ENCODE measurements at places on chromosomes 4 and X.

GRCh38 chr4:8773124-8773931 is 98.3 kb downstream of the HMX1 start:
- DNase-seq, result no peak

- peak; percentile 73 for DNase-seq
Measured at GRCh38 chr4:52983563-52984303, 121.6 kb downstream of the RASL11B start.

DNA sequence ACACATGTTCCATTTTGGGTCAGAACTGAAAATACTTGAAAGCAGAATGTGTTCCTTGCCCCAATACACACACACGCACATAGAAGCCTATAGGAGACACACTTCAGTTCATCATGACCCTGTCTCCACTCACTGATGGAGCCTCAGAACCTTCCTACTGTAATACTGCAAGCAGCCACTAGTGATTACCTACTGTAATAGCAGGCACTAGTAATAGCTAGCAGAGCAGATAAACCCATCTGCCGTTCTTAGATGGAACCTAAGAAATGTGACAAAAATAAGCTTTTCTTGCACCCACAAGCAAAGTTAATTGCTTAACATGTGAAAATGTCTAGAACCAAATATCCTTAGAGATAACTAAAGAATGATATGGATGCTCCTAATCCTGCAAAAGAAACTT is 13.6 kb downstream of the AMTN start:
- DNase-seq, result no peak

GRCh38 chr4:8906991-8907595 is 35.5 kb upstream of the HMX1 start:
- no peak for DNase-seq

DNA sequence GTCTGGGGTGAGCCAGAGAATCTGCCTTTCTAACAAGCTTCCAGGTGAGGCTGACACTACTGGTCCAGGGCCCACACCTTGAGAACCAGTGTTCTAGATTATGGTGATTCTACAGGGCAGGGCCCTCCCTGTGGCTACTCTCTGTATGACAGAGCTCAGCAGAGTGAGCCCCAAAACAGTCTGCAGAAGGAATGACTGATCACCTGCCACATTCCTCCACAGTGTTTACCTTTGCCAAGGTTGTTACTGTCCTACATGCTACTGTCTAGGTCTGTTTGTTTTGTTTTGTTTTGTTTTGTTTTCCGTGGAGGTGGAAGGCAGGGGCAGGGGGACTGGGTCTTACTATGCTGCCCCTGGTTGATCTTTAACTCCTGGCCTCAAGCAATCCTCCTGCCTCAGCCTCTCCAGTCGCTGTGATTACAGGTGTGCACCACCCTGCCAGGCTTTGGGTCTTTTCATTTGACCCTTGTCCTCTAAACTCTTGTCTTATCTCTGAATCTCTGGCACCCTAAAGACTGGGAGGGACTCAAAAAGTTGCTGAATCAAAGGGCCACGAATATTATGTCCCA is 45.1 kb downstream of the MAP7D2 start:
- DNase-seq, result no peak

- DNase-seq, result no peak
Measured at GRCh38 chr4:64430933-64431332, 21.7 kb upstream of the TECRL start.

DNA sequence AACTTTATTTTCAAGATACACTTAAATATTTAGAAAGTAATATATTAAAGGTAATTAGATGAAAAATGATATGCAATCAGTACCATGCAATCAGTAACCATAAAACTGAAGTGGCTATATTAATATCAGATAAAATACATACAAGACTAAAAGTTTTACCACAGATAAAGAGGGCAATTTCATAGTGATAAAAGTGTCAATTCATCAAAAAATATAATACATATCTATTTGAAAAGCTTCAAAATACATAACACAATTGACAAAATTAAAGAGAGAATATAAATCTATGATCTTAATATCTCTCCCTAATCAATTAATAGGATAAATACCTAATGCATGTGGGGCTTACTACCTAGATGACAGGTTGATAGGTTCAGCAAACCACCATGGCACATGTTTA is 105.5 kb downstream of the SOWAHB start:
- DNase-seq, result no peak

DNA sequence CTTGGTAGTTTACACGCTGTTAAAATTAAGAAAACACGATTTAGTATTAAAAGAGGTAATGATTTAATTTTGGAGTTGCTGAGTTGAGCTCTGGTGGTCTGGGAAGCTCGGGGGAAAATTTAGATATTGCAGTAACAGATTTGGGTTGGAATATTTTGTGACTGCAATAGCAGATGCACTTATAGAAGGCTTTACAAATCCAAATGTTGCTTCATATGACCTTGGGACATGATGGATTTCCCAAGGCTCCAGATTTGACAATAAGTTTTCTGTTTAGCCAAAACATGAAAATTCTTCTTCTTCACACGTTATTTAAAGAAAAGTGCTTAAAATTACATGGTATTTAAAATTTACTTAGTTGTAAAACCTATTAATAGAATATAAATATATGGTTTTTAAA is 302.0 kb downstream of the SPRY1 start:
- no peak for DNase-seq

DNA sequence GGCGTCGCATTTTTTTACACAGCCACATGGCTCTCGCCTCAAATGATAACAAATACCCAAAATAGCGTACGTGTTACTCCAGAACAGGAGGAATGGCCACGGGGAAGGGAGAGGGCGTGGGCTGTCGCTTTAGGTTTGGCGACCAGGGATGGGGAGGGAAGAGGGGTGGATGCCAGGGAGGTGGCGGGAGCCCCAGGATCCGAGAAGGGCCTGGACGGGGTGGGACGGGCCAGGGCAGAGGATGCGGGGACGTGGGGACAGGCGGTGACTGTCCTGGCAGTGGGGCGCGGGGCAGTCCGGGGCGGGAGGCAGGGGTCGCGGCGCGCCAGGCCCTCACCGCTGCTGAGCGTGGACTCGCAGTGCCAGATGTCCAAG is 631 bp downstream of the TMEM47 start:
- no peak for DNase-seq

DNA sequence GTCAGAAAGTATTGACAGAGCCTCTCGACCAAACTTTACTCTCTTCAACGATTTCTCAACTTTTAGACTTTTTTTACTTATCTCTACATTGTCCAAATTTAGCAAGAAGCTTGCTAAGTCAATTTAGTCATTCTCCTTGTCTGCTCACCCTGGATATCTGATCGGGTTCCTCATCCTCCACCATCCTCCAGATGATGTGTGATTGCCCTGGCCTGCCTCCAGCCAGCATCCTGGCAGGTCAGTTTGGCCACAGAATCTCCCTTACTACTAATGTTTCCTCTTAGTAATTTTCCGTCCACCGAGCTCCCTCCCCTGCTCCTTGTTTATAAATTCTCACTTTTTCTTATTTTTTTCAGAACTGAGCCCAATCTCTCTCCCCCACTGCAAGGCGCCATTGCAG is 167.9 kb upstream of the ZFP42 start:
- no peak for DNase-seq

DNA sequence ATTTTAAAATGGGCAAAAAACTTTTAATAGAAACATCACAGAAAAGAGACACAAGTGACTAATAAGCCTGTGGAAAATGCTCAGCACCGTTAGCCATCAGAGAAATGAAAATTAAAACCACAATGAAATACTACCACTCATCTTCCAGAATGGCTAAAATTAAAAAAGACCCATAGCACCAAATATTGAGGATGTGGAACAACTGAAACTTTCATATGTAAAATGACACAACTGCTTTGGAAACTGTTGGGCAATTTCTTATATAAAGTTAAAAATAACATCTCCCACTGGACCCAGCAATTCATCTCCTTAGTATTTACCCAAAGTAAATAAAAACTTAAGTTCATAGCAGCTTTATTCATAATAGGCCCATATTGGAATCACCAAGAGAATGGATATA is 94.2 kb downstream of the TENM3 start:
- no peak for DNase-seq

DNA sequence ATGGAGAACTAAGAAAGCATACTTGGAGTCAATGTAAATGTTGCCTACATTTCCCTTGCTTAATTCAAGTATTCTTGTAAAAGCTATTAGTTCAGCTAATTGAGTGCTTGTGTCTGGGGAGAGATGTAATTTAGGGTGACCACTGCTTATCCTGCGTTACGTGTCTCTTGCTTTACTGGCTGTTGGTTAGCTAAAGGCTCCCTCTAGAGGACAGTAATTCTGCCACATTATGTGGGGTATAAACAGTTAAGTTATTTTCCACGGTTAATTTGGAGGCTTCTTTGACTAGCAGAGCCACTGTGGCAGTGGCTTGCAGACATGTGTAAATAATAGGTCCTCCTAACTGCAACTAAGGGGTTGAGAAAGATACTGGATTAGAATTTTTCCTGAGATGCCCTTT is 25.3 kb upstream of the NAF1 start:
- no peak for DNase-seq

DNA sequence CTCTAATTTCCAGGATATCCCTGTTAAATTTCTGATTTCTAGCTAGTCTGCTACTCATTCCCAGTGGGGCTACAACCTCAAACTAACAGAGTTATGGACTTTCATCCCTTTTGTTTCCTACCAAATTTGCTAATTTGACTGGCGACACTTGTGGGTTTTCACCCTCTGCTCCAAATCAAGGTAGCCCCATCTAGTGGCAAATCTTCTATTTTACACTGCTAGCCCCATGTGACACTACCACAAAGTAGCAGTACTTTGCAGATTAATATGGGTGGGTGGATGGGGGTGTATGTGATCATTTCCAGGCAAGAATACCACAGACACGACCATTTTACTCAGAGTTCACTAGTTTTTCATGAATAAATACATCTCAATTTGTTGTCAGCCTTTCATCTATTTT is 150.3 kb downstream of the MSL3 start:
- no peak for DNase-seq

GRCh38 chr4:60926624-60927023 is 273.5 kb upstream of the ADGRL3 start:
- DNase-seq, result no peak

DNA sequence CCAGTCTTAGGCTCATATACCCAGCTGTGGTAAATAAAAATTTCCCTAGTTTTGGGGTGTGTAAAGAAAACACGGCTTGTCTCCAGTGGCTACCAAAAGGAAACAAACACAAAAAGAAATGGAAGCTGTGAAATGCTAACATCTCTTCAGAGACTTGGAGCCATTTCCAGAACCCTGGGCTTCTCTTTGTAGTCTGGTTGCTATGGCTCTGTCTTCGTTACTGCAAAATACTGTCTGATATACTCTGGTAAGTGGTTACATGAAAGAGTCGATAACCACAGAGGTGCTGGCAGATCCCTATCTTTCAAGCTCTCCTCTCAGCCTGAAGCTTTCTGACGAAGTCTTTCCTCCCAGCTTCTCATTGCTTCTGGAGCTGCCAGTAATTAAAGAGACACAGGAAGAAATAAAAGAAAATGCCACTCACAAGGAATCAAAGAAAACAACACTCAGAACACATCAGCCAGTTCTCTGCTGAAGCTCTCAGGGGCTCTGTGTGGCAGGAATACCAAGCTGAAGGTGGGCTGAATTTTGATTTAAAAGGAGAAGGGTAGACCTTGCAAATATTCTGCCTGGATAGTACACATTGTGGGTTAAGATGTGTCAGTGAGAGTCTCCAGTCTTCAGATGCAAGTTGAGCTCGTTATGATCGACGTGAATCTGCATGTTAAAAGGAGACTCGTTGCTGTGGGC is 107.6 kb upstream of the FAM9C start:
- DNase-seq, result no peak

DNA sequence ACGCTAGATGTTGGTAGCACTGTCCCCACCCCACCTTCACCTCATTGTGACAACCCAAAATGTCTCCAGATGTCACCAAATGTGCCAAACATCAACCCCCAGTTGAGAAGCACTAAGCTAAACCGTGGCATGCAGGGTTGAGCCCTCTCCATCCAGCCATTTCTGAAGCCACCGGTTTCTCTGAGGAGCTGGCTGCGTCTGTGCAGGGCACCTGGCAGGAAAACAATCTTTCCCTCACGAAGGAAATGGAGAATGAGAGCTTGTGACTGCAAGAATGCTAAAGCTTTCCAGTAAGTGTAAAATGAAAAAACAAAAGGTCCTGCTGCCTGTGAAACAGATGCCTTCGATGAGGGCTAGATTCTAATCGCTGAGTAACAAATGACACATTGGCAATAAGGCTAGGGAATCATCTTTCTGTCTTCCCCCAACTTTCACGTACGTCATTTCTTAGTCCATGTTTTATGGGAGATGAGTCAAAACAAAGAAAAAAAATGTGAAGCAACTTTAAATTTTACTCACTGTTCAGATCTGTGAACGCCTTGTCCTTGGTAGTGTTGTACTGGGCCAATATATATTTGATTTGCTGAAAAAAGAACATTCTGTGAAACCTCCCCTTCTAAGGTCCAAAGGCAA is 59.9 kb downstream of the PROM1 start:
- no peak for DNase-seq

DNA sequence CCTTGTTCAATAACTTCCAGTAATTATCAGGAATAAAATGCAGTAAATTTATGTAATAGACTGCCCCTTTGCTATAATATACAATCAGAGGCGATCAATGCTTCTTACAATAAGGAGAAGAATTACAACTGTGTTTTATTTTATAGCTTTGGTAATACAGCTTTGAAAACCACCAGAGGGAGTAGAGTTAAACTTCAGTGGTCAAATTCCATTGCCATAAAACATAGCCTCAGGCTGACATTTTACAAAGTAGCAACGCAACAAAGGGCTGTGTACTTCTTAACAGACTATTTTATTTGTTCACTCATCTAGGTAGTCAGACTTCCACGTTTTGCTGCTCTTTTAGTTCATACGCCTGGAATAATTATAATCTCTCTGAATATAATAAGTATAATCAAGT is 58.5 kb downstream of the TEX13C start:
- DNase-seq, result peak; percentile 26

DNA sequence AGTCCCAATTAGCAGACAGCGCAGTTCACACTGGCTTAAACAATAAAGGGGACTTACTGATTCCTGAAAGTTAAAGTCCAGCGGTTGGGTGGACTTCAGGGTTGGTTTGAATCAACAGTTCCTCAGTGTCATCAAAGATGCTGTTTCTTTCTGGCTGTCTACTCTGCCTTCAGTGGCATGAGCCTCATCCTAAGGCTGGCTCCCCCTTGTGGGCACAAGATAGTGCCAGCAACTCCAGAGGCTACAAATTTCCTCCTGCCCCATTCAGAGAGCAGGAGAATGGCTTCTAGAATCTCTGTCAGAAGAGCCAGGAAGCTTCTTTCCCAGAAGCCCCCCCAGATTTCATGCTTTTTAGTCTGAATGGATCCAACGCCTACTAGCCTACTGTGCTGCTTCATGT is 82.4 kb upstream of the MTM1 start:
- DNase-seq, result no peak

DNA sequence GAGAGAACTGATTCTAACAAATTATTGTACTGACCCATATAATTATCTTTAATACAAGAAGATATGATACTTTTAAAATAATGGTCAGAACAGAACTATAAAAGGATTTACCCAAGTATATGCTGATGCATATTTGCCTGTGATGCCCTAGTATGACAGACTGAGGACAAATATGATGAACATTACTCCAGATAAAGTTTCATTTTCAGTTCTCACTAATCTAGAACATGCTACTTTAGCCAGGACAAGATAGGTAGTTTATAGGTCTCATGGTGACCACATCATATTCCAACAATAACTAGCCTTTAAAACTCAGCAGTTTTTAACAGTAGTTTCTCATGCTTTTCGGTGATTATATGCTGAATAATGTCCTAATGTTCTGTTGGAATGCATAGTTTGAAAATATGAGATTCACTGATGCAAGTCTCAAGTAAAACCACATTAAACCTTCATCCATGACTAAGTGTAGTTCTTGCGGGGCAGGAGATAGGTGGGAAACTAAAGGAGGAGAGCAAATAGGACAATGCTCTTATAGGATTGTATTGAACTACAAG is 295.2 kb upstream of the AGA start:
- no peak for DNase-seq

All from renal pelvis (tissue), 12 donors.